ENCODE measurements at places on chromosomes 2 and 18. TPM values are rescaled to one million over a fixed set of nuclear protein-coding genes. Genes with fewer than 3 reads are reported as not detected.

DSG1 gene
- total RNA-seq, result 0.09 TPM

ANKRD30B gene
- total RNA-seq, result not detected

DQX1 gene
- total RNA-seq, result 0.38 TPM

DUSP19 gene
- total RNA-seq, result 4.7 TPM

PLEK gene
- 0.56 TPM for total RNA-seq

RAMP1 gene
- 0.29 TPM for total RNA-seq

NR4A2 gene
- 5.6 TPM for total RNA-seq

DNA sequence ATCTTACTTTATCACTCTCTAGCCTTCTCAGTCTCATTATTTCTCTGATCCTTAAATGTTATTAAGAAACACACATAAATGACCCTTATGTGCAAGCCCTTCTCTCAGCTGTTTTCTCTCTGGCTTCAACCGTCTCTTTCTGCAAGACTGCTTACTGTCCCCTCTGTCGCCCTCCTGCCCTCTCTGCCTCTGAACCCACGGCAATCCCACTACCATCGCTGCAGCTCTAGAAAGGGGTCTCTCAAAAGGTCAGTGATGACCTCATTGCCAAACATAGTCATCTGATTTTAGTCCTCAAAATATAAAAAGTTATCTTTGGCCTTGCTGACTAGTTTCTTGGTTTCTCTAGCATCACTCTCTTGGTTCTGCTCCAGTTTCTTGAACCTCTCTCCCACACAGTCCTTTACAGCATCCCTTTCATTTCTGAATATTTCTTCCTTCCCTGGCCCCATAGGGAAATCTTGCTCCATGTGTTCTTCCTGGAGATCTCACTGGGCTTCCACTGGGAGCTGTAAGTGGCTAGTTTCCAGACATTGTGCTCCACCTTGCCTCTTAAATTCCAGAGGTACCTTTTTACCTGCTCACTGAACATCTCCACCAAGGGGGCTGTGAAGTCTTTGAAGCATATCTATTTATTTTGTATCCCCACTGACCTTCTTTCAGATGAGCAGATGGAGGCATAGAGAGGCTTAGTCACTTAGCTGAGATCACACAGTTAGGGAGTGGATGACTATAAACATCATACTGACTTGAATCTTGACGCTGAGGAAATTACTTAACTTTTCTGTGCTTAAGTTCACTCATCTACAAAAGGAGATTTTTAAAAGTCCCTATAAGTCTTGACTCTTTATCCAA, 96.2 kb downstream of the PDE1A start:
- DNase-seq, result no peak

GRCh38 chr2:88842656-88843460, 151.4 kb downstream of the RPIA start:
- DNase-seq, result no peak

GRCh38 chr18:77014538-77014937, 118.0 kb downstream of the MBP start:
- DNase-seq, result no peak

GRCh38 chr2:45293182-45293581, 283.9 kb upstream of the SIX2 start:
- no peak for DNase-seq

DNA sequence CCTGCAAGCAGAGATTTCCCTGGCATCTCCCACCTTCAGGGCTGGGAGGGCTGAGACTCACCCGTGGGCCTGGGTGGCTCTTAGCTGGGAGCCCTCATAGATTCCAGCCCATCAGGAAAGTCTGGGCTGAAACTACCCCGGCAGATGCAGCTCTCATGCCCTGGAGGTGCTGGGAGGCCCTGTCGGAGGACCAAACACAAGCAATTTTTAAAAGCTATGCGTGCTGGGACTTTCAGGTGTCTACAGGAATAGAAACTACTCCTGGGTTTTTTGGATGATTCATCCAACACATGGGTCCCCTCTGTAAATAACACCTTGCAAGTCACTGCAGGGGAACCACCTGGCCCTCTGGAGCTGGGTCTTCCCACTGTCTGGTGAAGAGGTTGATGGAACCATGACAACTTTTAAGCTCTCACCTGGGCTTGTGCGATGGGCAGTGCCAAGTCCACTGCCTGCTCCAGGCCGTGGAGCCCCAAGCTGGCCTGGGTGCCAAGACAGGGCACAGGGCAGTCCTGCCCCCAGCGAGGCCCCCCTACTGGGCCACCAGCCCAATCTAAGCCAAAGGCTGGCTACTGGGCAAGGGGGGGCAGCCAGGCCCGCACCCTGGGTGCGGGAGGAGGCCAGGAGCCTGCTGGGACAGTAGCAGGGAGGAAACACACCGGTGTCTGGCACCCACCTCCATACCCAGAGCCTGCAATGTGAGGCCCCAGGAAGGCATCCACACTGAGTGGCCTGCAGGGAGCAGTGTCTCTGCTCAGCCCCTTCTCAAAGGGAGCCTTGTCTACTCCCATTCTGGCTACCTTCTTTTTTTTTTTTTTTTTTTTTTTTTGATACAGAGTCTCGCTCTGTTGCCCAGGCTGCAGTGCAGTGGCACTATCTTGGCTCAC, 1.1 kb upstream of the GPR55 start:
- no peak for DNase-seq

DNA sequence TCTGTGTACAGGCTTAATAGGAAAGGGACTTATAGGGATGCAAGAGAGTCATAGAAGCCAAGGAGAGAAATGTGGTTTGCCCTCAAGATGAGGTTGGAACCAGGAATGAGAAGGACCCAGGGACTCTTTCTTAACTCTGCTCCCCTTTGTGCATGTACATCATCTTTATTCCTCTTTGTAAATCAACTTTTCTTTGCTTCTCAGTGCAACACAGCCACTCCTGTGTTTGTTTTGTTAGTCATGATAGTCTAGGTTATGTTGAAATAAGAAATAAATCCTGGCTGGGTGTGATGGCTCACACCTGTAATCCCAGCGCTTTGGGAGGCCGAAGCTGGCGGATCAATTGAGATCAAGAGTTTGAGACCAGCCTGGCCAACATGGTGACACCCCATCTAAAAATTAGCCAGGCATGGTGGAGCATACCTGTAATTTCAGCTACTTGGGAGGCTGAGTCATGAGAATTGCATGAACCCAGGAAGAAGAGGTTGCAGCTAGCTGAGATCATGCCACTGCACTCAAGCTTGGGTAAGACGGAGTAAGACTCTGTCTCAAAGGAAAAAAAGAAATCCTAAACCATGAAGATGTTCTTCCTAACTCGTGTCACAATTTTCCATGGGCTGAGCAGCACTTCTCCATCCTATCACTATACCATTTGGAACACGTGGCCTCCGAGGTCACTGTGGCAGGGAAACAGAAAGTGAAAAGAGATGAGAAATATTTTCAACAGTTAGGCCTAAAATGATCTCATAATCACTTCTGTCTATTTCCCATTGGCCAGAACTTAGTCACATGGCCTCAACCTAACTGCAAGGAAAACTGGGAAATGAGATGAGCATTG, 73.0 kb upstream of the TMEM17 start:
- DNase-seq, result no peak

DNA sequence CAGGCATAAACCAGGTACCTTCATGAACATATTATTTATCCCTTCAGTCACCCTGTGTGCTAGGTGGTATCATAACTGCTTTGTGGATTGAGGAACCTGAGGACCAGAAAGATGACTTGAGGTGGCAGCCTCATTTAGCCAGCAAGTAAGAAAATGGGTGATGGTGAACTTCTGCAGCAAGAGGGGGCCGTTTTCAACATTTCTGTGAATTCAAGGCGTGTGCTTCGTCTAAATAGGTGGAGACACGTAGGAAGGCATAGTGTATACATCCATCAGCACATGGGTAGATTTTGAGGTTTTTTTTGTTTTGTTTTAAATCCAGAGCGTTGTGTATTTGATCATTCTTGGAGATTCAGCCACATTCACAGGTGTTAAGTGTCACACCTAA, 118.7 kb downstream of the SPTBN1 start:
- DNase-seq, result no peak

DNA sequence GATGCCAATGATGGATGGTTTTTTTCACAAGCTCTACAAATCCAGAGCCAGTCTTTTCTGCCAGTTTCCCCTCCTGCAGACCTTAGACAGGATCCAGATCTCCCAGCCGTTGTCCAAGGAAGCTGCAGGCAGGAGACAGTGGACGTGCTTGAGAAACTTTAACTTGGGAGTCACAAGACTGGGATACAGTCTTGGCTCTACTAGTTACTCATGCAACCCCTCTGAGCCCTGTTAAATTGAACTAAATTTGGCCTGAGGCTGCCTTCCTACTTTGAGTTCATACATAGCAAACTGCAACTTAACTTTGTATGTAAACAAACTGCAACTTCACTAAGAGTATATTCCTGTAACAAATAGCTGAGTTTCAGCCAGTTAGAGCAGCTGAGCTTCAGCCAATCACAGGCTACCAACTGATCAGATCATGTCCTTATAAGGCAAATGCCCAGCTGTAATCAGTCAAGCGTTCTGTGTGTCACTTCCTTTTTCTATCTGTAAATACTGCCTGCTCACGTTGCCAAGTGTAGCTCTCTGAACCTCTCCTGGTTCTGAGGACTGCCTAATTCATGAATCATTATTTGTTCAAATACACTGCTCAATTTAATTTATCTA, 140.9 kb downstream of the CAPN13 start:
- DNase-seq, result no peak

- no peak for DNase-seq
Measured at GRCh38 chr2:236642125-236642524, 72.5 kb downstream of the ACKR3 start.

GRCh38 chr2:72780477-72780876, 45.4 kb downstream of the EXOC6B start:
- DNase-seq, result no peak

- DNase-seq, result no peak
Measured at GRCh38 chr2:73386342-73386868, 769 bp downstream of the ALMS1 start.

GRCh38 chr2:201234663-201235135, 25.6 kb upstream of the CASP8 start:
- DNase-seq, result no peak

GRCh38 chr2:69279931-69280681, 106.9 kb downstream of the GFPT1 start:
- DNase-seq, result no peak

GRCh38 chr2:197239434-197239833, 71.1 kb downstream of the ANKRD44 start:
- no peak for DNase-seq

DNA sequence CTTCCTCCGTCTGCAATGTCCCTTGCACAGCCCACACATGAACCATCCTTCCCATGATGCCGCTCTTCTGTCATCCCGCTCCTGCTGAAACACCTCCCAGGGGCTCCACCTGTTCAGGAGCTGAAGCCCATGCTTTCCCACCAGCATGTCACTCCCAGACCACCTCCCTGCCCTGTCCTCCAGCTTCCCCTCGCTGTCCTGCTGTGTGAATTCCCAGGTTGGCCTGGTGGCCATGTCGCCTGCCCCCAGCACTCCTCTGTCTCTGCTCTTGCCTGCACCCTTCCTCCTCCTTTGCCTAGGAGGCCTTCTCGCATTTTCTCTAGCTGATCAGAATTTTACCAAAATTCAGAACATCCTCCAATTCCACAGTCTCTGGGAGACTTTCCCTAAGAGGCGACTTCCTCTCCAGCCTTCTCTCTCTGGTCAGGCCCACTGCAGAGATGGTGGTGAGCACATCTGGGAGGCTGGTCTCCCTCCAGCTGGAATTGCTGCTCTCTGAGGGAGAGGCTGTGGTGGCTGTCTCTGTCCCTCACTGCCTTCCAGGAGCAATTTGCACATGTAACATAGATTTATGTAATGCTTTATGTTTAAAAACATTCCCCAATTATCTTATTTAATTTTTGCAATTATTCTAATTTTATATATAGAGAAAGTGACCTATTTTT, 8.9 kb upstream of the IL1RL2 start:
- no peak for DNase-seq

GRCh38 chr18:26771524-26771923, 94.0 kb downstream of the AQP4 start:
- DNase-seq, result no peak

DNA sequence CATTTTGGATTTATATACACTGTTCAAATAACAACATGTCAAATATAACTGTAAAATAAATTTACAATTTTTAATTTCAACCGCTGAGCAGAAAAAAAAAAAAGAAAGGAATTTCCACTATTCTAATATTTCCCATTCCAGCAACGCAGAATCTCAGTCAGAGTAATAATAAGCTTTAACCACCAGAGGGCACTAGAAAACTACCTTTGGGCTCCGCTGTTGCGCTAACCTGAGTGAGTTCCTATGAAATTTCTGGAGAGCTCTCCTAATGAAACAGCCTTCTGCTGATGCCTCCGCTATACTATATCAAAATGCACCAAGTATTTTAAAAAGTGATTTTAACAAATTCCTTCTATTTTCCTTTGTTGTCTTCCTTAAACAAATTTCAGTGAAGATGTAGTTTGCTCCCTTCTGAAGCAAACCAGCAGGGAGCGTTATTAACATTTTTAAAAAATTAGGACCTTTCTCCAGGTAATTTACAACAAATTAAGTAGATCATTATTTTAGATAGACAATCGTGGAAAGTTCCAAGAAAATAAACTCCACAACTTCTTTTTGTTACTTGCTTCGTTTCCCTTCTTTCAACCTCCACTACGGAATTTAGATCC, 23.0 kb downstream of the ERMN start:
- DNase-seq, result peak; percentile 71

DNA sequence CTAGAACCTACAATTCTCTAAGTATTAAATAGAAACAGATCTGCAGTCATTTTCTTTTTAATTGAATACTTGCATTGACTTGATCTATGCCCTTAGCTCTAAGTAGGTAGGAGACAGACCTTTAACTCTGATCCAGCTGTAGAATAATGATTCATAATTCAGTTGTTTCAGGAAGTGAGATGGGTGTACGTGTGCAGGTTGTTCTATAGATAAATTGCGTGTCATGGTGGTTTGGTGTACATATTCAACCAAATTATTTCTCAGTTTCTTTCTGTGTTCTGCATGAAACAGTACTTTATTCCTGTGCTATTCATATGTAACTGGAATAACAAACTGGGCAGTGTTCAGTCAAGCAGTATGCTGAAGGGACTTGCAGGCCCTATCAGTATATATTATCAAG, 34.3 kb upstream of the CD226 start:
- no peak for DNase-seq

DNA sequence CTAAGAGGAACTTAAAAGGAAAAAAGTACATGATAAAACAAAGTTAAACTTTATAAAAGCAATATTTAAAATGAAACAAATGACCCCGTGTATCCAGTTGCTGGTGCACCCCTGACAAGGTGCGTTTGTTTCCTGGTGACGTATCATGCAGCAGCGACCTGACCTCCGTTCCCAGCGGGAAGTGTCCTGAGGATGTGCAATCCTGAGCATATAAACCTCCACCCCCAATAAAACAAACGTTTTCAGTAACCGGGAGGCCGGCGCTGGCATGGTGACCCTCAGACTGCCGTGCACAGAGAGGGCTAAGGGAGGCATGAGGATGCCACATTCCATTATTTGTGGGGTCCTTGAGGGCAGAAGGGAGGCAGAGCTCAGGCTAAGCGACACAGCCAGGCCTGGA, 14.8 kb downstream of the SLC66A2 start:
- DNase-seq, result no peak

DNA sequence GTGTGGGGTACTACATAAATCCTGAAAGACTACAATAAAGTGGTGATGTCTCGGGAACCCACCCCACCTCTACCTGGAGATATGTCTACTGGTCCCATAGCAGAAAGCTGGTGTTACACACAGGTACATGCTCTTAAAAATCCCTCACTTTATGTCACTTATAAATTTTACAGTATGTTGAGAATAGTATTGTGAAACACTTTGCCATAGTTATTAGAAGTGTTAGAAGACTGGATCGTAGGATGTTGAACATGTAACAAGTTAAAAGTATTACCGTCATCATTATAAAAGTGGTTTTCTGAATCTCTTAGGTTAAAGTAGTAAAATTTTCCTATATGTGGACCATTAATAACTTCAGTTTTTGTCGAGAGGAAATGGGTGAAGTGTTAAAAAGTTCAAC, 48.6 kb downstream of the SPOPL start:
- DNase-seq, result no peak

- no peak for DNase-seq
Measured at GRCh38 chr2:233746475-233747282, 13.4 kb upstream of the UGT1A1 start.

Measured in K562 (cell line).